AG10803 (cell line): ENCODE measurements at places on chromosomes 6 and 20.

GRCh38 chr6:116351101-116351500 lies 19.6 kb upstream of the DSE start:
- DNase-seq = no peak

- peak; percentile 62 for DNase-seq
Observed at GRCh38 chr6:33407132-33407718, 3.6 kb upstream of the PHF1 start.

GRCh38 chr6:137202078-137202477 lies 17.1 kb downstream of the IFNGR1 start:
- DNase-seq = no peak

DNA sequence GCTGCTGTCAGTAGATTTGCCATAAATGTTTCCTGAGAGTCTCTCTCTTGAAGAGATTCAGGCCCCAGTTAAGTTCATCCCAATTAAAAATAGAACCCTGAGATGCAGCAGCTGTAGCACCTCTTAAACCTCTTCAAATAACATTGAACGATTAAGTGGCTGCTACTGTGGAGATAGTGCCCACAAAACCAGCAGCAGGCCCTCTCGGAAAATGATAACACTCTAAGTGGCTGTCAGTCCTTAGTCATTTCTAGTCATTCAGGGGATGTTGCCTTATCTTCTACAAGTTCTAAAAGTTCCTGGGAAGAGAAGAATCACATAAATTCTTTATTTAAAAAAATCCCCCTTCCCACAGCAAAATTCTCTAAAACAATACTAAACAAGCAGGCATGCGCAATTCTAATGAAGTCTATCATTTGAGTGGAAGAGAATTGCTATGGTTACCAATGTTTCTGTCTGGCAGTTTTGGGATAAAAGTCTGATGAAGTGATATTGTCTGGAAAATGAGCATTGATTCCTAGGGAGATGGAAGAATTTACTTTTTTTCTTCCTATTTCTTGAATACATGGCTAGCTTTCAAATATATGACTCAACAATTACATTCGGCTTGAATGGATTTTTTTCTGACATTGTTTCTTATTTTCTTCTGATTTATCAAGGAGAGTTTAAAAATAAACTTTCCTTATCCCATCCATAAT lies 131.9 kb downstream of the TRMT11 start:
- DNase-seq = no peak

GRCh38 chr6:144782634-144783033 lies 497.5 kb downstream of the UTRN start:
- no peak for DNase-seq

DNA sequence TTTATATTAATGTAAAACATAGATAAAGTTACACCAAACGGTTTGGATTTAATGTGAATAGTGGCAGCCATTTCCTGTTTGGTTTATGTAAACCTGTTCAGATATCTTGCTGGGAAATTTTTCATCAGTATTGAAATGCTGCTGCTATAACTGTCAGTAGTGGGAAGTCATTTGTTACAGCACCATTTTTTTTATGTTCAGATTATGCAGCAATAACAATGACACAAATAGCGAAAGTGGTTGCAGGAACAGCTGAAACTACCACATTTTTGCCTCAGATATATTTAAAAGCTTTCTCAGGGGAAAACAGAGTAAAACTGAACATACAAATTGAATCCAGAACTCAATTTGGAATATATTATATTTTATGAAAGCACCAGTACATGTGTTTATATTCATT lies 128.8 kb upstream of the SIM1 start:
- DNase-seq = no peak

DNA sequence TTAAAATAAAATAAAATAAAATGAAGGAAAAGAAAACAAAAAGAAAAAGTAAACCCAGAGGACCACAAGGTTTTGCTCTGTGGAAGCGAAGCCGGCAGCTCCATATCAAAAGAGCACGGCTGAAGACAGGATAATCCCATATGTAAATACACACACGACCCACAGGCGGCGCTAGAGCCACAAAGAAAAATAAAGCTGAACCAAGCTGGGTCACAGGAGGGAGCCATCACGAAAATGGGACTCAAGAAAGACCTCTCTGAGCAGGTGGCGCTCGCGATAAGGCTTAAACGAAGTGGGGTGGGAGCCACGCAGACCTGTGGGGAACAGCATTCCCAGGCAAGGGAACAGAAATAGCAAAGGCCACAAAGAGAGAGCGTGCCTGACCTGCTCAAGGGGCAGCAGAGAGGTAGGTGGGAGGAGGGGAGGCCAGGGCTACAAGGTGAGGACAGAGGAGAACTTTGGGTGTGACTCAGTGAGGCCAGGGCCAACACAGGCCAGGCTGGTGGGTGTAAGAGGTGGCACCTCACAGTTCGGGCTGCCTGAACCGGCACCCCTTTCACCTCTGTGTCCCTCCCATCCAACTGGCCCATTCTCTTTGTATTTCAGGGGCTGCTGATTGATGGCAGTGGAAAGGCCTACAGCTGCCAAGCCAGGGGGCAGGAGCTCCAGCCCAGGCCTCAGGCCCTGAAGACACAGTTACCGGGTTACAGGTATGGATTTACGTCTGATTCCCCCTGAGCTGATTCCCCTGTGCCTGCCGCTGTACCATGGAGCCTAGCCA lies 26.0 kb downstream of the PTGIS start:
- peak; percentile 66 for DNase-seq
